ENCODE measurements at places on chromosomes 7 and 10.

DNA sequence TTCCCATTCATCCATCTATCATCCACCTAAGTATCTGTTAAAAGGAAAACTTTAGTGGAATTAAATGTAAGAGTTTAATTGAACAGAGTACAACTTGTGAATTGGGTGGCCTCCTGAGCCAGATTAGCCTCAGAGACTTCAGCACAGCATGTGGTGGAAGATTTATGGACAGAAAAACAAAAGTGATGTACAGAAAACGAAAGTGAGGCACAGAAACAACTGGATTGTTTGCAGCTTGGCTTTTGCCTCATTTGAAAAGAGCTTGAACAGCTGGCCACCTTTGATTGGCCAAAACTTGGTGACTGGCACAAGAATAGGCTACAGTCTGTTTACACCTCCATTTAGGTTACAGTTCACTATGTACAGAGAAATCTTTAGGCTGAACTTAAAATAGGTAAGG, 1463.4 kb upstream of the CELF2 start:
- DNase-seq = no peak

- peak; percentile 46 for DNase-seq
Observed at GRCh38 chr7:142496545-142496991, 238.7 kb upstream of the PRSS58 start.

GRCh38 chr7:20220293-20220761, 3.1 kb upstream of the MACC1 start:
- DNase-seq = no peak

DNA sequence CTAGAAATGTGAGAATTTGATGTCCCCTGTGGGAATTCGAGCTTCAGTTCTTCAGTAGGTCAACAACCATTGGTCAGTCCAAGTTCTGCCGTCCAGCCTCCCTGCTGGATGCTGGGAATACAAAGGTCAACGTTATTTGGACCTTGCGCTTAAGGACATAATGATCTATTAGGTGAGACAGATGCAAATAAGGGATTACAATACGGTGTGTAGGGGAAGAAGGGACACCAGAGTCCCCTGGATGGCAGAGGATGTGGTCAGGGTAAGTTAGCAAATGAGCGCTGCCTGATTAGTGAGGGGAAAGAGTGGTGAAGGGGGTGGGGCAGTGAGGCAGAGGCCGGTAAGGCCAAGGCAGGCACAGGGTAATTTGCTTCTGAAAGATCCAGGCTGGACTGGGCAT, 16.2 kb downstream of the CCNY start:
- no peak for DNase-seq

GRCh38 chr7:154996756-154997155, 6.2 kb downstream of the PAXIP1 start:
- DNase-seq = no peak

DNA sequence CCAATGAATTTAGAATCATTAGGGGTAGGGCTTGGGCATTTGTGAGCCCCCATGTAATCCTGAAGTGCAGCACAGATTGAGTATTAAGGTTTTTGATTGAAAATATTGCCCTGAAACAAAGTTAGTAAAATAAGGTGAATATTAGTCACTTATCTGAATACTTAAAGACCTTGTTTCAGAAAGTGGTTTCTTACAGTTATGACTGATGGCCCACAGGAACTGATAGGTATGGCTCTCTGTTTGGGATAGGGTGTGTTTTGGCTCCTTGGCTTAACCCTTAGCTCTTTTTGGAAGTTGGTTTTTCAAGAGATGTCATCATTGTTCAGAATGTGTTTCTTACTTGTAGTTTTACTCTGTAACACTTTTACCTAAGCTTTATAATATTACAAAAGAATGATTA, 34.8 kb downstream of the MDFIC start:
- no peak for DNase-seq

- DNase-seq = no peak
Observed at GRCh38 chr10:110078317-110078716, 70.5 kb downstream of the ADD3 start.

DNA sequence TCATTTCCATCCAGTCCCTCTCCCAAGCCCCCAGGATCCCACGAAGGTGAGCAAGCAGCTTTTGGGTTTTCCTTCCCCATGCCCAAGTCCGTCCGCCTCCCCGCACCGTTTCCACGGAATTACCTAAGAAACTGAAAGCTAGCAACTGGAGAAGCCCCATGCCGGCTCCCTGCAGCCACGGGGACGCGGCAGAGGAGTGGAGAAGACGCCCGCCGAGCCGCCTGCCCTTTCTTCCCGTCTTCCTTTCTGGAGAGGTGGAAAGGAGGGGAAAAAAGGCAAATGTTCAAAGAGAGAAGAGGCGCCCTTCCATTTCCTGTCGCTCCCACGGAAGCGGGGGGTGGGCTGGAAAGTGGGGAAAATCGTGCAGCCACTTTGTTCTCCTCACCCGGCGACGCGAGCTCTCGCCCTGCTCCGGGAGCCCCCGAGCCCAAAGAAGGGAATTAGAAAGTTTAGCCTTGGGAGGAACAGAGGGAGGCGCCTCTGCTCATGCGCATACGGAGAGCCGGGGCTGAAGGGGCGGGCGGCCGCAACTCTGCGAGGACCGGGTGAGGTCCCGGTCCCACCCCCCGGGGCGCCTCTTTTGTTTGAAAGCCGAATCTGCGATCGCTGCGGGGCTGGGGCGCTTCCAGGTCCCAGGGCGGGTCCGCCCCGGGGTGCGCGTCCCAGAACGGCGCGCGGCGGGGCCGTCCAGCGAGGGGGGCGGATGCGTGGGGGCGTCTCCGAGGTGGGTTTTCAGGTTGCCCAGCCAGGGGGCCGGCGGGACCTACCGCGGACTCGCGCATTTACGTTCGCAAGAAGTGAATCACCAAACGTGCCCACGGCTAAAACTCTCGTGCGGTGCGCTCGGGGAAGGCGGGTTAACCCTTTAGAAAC, at the start of gene LAMB1:
TSS of gene LAMB1 (minus strand) at position 436 of the 873 bp plus-strand sequence. CDS start at position 160, 276 bp downstream.
- peak; percentile 24 for DNase-seq

GRCh38 chr10:92052741-92053140, 129.2 kb downstream of the BTAF1 start:
- no peak for DNase-seq

Measured in suppressor macrophage treated with lipopolysaccharide for 4 hours (primary cell).